ENCODE measurements at places on chromosomes 2 and 18.

GRCh38 chr2:232434091-232434490, 21.9 kb upstream of the ALPI start:
- DNase-seq: no peak

- no peak for DNase-seq
Measured at GRCh38 chr2:207138627-207139297, 27.0 kb downstream of the KLF7 start.

- no peak for DNase-seq
Measured at GRCh38 chr2:230998882-230999281, 3.0 kb downstream of the SPATA3 start.

- no peak for DNase-seq
Measured at GRCh38 chr2:167579826-167580225, 667.6 kb downstream of the STK39 start.

DNA sequence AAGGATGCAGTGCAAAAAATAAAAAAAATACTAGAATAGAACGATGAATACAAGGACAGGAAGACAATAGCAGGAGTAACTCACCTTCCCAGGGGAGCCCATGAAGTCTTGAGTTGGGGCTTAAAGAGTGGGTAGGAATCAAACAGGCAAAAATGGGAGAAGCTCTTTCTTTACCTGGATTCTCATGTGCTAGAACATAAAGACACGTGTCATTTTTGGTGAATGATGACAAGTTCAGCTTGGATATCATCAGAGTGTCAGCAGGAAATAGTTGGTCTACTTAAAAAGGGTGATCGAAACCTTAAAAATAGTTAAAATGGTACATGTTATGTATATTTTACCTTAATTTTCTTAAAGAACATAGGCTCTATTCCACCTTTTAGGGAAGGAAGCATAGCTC, 5.7 kb downstream of the SGPP2 start:
- DNase-seq: no peak

DNA sequence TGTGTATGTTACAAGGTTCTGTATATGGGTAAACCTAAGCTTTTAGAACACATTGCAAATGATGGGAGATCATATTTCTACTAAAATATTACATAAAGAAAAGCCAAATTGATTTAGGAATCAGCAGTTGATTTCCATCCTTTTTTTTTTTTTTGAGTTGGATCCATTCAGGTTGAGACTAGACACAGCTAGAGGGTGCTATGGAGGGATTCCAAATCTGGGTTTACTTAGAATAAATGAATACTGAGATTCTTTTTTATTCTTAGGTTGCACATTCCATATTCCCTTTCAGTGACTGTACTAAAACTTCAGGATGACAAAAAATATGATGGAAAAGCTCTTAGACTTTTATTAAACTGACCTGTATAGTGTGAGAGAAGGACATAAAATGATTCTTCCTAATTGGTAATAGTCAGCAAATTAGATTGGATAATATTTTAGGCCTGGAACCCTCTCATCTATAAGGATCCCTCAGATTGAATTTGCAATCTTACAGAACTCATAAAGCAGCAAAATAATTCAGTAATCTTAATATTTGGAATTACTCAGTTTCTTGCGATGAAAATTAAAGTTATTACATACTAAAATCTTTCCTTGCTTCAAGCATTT, 183.3 kb upstream of the SESTD1 start:
- DNase-seq: no peak

GRCh38 chr18:56563568-56563967, 74.8 kb downstream of the TXNL1 start:
- no peak for DNase-seq

DNA sequence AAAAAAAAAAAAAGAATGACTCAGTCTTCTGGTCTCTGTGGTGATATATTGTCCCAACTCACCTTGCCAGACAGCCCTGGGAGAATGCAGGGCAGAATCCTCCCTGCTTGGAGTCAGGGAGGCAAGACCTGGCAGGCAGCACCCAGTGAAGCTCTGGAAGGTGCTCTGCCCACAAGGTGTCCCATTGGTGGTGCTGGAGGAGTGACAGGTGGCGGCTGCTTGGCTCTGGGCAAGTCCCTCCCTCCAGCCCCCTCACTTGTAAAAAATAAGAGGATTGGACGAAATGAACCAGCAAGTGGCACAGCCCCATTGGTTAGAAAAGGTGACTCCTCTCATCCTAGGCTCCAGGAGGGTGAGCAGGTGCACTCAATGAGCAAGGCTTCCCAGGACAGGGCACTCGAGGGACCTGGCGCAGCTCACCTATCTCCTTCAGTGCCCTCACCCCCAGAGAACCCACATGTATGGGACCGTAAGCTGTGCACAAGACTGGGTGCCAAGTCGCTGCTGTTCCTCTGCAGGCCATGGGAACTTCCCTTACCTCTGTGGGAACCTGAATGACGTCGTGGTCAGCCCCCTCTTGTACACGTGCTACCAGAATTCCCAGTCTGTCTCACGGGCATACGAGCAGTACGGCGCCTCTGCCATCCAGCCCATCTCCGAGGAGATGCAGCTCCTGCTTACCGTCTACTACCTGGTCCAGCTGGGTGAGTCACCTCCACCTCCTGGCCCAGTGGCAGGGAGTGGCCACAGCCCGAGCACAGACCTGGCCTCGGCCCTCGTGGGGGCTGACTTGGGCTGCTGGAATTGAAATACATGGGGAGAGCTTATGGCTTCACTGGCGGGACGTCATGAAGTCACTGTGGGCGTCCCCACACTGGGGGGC, 54.6 kb downstream of the GREB1 start:
- no peak for DNase-seq

DNA sequence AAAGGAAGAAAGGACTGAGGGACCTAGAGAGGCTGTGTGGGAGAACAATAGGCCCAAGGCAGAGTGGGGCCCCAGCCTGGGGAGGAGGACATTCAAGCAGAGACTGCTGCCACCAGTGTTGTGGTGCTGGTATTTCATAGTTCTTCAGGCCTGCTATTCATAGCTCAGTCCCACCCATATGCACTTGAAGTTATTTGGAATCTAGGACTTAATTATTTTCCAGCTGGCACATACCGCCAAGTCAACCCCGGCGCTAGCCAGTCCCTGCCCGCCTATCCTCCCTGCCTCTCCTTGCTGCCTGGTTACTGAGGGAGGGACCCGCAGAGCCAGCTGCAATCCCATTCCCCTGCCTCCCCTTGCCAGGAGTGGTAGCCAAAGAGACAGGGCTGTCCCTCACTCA, 141.2 kb downstream of the CABLES1 start:
- DNase-seq: no peak

GRCh38 chr18:74579496-74580065, 18.1 kb upstream of the ZNF407 start:
- DNase-seq: no peak
